ENCODE measurements at places on chromosomes 1 and 21.

GRCh38 chr1:78651241-78651640 is 1.6 kb downstream of the IFI44 start:
- no peak for DNase-seq

- no peak for DNase-seq
Measured at GRCh38 chr1:167538657-167539056, 14.9 kb downstream of the CREG1 start.

DNA sequence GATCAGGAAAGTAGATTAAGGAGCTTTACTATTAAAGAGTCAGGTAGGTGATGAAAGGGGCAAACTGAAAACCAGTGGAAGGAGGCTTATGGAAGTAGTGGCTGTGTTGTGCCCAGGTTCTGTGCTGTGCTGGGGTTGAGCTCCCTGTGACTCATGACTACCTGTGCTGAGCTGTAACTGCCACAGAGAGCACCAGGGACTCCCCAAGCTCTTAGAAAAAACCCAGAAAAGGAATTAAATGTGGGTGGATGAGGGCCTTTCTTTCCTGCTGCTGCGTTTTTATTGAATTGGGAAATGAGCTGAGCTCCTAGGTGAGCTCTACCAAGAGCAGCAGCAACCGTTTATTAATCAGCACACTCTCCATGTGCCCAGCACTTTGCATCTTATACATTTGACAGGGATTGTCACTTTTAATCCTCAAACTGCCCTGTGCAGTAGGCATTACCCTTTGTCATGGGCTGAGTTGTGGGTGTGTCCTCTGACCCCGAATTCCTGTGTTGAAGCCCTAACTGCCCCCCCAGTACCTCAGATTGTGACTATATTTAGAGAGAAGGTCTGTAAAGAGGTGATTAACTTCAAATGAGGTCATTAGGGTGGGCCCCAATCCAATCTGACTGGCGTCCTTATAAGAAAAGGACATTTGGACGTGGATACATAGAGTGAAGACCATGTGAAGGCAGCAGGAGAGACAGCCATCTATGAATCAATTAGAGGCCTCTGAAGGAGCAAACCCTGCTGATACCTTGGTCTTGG is 65.4 kb downstream of the AK4 start:
- no peak for DNase-seq

DNA sequence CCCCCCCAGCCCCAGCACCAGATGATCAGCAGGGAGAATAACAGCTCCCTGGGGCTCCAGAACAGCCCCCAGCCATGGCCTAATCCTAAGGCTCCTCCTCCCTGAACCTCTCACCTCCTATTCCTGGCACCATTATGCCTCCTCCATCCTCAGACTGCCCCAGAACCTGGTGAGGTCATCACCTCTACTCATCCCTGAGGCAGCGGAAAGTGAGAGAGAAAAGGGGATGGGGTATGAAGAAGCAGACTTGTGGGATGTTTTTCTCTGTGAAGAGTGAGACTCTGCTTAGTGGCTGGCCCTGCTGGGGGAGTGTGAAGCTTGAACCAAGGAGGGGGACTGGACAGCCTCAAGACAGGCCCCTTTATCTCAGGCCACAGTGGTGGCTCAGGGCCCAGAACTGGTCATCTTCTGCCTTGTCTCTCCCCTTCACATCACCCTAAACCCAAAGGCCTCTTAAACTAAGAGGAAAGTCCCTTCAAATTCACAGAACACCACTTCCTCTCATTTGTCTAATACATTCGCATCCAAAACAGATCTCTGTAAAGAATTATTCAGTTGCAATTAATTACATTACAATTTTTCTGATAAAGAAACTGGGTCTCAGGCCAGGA is 2.2 kb upstream of the PPM1J start:
- DNase-seq = no peak

DNA sequence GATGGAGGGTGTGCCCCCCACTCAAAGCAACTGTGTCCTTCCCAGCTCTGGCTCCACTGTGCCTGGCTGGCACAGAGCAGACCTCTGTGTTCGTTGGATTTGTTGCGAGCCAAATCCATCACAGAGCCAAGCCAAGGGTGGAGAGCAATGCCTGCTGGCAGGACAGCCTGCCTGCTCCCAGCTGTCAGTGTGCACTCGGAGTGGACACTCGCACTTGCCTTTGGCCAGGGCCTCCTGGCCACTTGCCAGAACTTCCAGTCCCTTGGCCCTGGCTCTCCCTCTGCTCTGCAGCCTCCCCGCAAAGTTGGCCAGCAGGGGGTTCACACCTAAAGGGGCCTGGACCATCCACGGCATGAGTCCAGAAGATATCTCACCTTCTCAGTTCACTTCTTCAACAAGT is 16.4 kb downstream of the HEYL start:
- no peak for DNase-seq

DNA sequence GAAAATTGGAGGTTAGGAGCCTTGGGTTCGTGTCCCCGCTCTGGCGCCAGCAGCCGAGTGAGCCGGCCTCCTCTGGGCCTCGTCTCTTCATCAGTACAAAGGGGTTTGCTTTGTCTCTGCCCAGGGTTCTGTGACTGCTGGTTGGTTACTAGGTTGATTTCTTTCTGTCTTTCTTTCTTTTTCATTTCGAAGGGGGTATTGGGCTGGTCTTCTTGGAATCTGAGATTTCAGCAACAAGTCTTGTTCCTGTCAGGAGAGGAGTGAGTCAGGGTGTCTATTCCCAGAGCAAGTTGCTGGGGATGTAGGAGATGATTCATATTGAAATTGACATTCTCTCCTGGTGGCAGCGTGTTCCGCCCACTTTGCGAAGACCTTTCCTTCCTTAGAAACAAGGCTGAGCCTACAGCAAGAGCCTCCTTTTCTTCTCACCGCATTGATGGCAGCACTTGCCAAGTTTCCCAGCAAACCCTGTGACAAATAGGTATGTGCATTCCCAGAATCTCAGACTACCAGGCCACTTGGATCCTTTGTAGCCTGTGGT is 79.2 kb downstream of the MAN1C1 start:
- no peak for DNase-seq

DNA sequence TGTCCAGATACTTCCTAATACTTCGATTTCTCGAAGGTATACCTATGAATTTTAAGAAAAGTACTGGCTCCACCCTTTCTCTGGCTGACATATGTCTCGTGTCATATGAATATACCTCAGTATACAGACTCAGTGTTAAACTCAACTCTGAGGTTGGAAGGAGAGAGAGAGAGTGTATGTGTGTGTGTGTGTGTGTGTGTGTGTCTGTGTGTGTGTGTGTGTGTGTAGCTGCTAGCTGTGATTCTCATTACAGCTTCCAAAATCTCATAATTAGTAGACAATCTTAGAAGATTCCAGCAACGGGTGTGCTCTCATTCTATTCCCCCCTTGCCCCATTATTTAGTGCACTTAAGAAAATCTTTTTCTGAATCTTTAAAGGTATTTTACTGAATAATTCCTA is 380.3 kb upstream of the B3GALT2 start:
- no peak for DNase-seq

DNA sequence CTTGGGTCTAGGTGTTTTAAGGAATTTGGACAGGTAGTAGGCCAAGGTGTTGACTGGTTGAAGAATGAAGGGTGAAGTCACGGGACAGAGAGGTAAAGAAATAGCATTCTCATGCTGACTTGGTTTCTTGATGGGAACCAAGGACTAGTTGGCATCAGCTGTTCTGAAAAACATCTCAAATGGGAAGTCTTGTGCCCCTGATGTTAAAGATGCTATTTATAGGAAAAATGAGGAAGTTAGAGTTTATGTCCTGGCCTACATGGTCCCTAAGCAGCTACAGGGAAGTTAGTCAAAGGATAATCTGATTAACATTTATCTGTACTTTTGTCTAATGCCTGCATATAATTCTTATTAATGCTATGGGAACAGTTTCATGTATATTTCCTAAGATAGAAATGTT is 262.4 kb downstream of the HHIPL2 start:
- DNase-seq = no peak

DNA sequence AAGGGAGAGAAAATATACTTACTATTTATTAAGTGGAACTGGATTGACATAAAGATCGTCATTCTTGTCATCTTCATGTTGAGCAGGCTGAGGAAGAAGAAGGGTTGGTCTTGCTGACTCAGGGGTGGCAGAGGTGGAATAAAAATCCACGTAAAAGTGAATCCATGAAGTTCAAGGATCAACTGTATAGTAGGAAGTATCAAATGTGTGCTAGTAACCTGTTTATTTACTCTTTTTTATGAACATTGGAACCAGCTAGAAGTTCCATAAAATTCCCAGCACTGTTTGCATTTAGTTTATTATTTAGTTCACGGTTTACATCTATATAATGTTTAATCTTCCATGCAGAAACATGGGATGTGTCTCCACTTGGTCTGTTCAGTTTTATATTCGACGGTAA is 70.7 kb downstream of the PLPPR4 start:
- no peak for DNase-seq

DNA sequence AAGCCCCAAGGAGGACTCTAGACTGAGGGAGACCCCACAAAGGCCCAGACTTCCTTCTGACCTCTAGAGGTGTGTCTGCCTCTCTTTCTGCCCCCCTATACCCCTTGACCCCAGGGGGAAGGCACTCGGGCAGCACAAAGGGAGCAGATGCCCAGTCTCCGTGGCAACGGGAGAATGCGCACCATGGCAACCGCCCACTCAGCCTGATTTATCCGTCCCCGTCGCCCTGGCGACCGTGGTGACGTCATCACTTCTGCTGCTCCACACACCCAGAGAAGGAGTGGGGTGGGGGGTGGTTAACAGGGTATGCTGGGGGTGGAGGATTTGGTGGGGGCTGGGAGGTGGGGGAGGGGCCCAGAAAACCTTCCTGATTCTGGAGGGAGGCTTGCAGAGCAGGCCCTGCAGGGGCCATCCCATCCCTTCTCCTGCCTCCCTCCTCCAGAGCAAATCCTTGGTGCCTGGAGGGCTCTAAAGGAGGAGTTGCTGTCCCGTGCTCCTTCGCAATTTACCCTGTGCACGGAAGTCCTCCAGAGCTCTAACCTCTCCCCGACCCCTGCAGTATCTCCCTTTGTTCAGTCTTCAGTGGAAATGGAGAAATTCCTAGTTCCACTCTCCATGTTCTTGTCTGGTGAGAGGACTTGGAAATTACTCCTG is 6.3 kb downstream of the CELF3 start:
- no peak for DNase-seq

- no peak for DNase-seq
Measured at GRCh38 chr1:100036718-100037655, 67.2 kb downstream of the SLC35A3 start.

DNA sequence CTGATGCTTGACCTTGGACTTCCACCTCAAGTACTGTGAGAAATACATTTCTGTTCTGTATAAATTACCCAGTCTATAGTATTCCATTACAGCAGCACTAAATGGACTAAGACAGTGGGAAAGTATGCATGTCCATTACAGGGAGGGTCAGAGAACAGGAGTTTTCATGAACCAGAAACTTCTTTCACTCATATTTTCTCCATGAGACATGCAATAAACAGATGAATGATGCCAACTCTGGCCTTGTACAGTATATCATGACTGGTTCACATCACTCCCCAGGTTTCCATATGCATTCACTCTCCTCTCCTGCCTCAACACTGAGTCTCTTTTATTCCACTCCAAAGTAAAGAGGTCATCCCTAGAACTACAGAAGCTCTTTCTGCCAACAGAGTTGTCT is 4.5 kb upstream of the IFI16 start:
- no peak for DNase-seq
